ENCODE measurements at places on chromosomes 11 and 22.

DNA sequence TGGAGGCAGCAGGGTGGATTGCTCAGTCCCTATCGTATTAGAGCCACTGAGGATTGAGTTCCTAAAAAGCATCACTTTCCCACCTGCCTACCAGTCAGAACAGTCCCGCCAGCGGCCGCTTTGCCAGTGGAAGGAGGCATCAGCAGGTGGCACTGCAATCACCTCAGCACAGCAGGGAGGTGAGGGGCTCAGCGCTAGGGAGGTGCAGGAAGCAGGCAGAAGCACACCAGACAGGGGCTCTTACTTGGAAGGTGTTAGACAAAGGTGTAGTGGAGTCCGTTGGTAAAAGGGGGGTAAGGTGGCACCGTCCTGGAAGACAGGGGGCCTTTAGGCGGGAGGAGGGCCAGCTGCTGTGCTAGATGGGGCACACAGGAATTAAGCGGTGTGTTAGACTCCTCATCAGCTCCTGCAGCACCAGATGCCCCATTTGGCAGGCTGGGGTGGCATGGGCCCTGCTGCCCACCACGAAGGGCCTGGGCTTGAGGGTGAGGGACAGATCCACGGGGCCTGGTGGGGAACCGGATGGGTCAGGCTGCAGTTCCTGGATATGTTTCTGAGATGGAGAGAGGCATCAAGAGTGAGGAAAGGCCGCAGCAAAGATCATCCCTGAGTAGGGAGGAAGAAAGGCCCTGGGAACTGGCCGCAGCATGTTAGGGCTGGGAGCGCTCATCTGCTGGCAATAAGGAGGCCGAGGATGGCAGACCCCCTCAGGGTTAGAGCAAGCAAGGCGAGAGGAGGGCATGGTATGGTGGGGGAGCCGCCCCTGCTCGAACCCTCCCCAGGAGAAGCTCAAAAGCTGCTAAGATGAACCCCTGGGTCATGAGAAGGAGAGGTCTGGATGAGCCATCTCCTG, 42.5 kb downstream of the C11orf58 start:
- no peak for DNase-seq

GRCh38 chr11:38598418-38598817, 2000.4 kb upstream of the RAG2 start:
- no peak for DNase-seq

DNA sequence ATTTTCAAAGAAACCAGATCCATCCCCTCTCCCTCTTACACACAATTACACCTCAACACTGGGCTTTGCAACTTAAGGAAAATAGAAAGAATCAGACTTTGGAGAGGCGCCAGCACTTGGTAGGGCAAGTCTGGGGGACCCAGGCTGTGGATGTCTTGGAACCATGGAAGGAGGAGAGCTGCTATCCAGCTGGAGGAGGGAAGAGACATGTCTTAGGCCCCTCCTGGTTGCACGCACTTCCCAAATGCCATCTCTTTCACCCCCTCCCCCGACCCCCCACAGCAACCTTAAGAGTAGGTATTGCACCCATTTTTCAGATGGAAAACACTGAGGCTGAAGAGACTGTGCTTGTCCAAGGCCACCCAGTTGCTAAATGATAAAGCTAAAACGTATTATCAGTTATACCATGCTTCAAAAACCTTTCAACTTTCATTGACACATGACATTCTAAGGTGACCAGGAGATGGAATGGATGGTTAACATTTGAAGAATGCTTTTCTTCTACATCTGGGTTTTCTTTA, 3.9 kb downstream of the TIMP3 start:
- DNase-seq: no peak

GRCh38 chr22:39349967-39350726, at the start of gene SYNGR1:
SYNGR1 (plus strand) TSS chr22:39349991; CDS start chr22:39350011, 20 bp downstream.
- DNase-seq: no peak

DNA sequence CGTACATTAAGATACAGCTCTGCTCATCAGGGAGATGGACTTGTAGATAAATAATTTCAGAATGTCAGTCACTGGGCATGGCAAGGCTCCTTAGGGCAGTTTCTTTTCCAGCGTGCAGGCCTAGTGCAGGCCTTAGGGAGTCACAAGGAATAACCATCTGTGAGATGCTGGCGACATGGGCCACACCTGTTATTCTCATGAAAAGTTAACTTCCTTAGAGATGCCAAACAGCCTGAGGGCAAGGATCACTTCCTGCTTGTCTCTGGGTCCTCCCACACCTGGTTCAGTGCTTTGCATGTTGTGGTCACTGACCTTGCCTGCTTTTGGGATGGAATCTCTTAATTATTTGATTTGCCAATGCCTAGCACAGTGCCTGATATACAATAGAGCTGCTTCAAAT, 70.6 kb downstream of the ST3GAL4 start:
- no peak for DNase-seq

DNA sequence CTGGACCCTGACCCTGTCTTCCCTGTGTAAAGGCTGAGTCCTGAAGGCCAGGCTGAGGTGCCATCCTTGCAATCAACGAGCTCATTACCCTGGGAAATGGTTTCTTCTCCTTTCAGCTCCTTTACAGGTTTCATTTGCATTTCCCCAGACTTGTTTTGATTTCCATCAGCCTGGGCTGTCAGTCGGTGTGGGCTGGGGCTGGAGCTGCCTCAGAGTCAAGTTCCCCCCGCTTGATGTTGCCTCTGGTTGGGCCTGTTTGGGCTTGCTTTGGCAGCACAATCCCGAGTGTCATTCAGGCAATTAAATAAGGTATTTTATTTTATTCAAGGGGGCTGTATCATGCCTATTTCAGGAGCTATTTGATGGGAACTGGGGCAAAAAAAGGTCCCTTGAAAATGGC, 424.9 kb downstream of the INSC start:
- DNase-seq: no peak
